Activated T-cell treated with anti-CD3 and anti-CD28 coated beads, Interleukin-2, amount 50 U/mL, for 4 hours (primary cell): ENCODE measurements at places on chromosomes 4 and X. TPM values are rescaled to one million over a fixed set of nuclear protein-coding genes. Genes with fewer than 3 reads are reported as not detected.

DNA sequence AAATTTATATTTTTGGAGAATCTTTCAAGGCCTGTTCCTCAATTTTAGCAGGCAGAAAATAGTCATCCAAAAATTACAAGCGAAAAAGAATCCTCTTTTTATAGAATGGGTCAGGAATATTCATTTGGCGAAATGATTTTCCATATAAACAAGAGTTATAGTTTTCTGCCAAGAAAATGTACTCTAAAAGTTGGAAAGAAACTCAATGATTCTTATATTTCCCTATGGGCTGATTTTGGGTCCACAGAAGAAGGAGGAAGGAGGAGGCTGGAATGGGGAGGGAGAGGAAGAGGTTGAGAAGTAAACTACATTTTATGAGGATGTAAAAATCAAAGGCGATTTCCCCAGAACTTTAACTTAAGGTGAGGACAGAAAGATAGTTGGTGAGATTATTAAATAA, 159.3 kb downstream of the DCAF12L1 start:
- DNase-seq, result no peak

DNA sequence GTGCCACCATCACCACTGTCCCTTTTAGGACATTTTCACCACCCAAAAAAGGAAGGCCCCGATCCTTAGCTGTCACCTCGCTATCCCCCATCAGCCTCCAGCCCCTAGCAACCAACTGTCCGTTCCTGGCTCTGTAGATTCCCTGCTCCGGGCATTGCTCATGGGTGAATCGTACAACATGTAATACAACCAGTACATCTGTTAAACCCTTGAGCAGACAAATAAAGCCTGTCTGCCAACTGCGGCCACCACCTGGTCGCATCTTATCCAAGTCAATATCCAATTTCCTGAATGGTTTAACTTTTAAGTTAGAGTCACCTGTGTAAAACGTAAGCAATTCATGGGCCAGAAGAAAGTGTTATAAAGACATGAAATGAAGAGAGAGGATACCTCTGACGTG, 251.9 kb downstream of the AFAP1 start:
- DNase-seq, result no peak

- DNase-seq, result no peak
Observed at GRCh38 chrX:144801786-144802185, 445.5 kb upstream of the SPANXN1 start.

Gene GPC3
- total RNA-seq, result 0.46 TPM
